CD4-positive, alpha-beta T cell treated with Interleukin-2 at 100 ng/mL for 4 hours (primary cell): ENCODE measurements at places on chromosomes 7 and 10.

DNA sequence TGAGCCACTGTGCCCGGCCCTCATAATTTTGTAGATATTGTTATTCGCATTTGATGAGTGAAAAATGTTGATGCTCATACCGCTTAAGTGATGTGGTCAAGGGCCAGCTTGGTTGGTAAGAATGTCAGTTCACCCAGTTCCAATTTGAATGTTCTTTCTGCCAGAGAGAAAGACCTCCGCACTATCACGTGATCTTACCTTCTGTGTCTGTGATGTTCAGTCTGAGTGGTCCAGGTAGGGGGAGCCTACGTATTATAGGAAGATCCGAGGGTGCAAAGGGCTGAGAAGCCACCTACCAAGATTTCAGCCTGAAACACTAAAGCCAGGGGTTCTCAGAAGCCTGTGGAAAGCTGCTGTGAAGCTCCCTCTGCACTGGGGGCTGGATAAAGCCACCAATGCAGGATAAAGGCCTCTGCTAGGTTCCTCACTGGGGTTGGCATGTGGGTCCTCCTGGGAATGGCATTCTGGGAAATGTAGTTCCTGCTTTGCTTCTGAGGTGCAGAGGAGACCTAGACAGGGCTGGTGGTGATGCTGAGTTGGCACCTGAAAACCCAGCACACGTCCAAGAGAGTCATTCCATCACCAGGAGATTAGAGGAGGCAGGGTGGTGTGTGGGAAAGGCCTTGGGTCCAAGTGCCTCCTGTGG lies 64.7 kb upstream of the AOAH start:
- DNase-seq, result no peak

DNA sequence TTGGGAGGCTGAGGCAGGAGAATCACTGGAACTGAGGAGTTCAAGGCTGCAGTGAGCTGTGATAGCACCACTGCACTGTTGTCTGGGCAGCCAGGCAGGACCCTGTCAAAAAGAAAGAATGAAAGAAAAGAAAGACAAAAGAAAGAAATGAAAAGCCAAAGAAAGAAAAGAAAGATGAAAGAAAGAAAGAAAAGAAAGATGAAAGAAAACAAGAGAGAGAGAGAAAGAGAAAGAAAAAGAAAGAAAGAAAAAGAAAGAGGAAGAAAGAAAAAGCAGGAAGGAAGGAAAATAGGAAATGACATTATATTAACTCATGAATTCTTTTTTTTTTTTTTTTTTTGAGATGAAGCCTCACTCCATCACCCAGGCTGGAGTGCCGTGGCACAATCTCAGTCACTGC lies 32.4 kb upstream of the SPDYE3 start:
- no peak for DNase-seq

- no peak for DNase-seq
Measured at GRCh38 chr10:13993673-13994089, 337.0 kb downstream of the FRMD4A start.

DNA sequence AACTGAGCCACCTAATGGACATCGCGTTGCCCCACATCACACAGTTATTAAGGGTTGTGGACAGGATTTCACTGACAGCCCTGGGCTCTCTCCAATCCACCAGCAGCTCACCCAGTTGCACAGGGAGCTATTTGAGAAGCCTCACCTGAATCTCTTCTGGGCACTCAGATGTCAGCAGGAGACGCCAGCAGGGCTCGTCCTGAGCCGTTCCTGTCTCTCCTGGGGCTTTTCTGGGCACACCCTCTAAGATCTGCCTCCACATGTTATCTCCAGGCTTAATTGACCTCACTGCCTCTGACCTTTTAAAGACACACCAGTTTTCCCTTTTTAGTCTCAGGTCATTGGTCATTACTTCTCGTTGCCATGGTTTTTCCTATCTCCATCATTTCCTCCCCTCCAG lies 63.0 kb downstream of the GRID1 start:
- no peak for DNase-seq
